ENCODE measurements at places on chromosomes 3 and 15.

DNA sequence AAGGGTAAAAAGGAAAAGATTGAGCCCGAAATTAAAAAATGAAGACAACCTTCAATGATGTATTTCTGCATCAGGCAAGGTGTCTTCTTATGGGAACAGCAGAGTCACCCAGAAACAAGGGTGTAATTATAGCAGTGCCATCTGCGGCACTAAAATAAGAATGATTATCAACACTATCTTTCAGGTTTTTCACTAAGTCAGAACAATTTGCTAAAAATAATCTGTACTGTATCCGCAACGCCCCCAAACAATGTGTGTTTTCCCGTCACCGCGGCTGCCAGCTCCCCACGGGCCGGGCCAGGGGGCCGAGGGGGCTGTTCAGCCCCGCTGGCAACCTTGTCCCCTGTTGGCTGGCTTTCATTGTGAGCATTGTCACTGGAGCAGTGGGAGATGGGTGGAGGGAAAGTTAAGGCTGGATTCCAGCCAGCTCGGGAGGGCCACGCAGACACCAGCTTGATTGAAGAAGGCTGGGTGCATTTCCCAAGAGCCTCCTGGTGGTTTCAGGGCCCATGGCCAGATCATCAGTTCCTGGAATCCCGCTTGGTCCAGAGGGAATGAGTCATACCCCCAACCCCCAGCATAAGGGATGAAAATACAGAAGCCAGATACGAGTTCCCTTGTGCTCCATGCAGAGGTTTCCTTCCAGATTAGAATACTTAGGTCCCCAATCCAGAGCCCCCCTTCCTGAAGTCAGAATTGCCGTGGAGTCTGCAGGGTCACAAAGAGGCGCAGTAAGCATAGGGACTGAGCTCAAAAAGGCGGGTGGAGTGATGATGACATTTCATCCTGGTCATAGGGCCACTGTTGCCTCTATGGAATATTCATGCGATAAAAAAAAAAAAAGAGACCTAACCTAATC, 90.2 kb upstream of the KLF13 start:
- DNase-seq, result peak; percentile 5

GRCh38 chr3:69422751-69423150, 36.9 kb upstream of the FRMD4B start:
- no peak for DNase-seq

DNA sequence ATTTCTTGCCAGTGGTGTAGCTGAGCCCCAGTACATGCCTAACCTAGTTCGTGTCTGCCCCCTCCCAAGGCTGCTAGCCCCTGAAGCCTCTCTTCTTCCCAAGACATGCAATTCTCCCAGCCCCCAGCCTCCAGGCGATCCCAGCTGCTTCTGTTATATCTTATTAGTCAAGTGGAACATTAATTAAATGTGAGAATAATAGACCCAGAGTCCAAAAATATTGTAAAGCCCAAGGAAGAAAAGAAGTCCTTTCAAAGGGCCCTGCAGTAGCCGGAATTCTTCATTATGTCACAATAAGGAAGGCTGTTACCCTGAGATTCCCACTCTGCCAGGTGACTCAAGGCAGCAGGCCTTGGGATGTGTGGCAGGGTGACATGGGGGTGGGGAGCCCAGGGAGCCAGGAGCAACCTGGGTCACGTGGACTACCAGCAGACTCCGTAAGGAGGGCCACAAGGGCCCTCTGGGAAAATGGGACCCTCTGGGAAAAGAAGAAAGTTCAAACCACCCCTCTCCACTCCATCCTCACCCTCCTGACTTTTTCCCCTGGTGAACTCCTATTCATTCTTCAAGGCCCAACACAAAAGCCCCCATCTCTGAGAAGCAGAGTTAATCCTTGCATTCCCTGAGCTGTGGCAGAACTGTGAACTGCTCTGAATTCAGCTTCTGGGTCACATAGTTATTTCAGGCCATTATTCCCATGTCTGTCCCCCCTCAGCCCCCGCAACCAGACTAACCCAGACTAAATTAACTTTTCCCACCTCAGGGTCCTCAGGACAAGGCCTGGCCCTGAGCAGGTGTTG, 21.8 kb upstream of the TRH start:
- DNase-seq, result no peak

- DNase-seq, result no peak
These were observed 1.8 kb downstream of the IGDCC4 start for GRCh38 chr15:65420975-65421359.

- DNase-seq, result no peak
These were observed 84.8 kb downstream of the CPN2 start for GRCh38 chr3:194265996-194266964.

DNA sequence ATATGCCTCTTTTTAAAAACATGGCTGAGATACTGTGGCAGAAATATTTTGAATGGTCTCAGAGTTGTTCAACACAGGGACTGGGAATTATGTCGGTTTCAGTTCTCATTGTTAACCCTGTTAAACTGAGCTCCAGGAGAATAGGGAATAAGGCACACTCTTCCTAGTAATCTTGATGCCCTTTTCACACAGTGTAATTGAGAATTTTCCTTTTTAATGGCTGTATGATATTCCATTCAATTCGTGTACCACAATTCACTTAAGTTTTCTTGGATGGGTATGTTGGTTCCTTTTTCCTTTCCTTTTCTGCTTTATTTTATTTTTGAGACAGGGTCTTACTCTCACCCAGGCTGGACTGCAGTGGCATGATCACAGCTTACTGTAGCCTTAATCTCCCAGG, 33.7 kb upstream of the BCL2L10 start:
- no peak for DNase-seq

GRCh38 chr3:41600616-41601015, 361.3 kb downstream of the ULK4 start:
- DNase-seq, result no peak

DNA sequence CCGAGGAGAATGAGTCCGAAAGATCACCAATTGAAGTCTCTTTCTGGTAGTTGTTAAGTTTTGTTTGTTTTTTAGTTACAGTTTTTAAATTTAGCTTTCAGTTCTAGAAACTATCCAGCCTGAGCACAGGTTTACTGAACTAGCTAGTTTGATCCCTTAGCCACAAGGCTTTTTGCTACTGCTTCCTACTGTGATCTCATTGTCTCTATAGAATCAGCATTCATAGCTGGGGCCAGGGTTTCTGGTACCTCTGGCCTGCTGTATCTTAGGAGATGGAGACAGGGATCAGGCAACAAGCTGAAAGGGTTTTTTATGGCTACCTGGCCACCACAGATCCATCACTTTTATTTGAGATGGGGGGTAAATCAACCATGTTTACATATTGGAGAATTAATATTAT, 37.0 kb downstream of the GOLM2 start:
- no peak for DNase-seq

DNA sequence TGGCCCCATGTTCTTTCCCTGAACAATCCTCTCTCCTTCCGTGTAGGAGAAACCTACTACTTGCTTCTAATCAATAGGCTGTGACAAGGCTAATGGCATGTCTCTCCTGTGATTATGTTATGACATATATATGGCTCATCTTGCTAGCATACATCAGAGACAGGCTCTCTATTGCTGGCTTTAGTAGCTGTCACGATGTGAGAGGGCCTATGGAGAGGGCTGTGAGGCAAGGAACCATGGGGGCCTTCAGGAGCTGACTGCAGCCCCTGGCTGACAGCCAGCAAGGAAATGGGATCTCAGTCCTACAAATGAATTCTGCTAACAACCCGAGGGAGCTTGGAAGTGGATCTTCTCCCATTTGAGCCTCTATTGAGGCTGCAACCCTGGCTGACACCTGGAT, 96.3 kb downstream of the EOMES start:
- no peak for DNase-seq

DNA sequence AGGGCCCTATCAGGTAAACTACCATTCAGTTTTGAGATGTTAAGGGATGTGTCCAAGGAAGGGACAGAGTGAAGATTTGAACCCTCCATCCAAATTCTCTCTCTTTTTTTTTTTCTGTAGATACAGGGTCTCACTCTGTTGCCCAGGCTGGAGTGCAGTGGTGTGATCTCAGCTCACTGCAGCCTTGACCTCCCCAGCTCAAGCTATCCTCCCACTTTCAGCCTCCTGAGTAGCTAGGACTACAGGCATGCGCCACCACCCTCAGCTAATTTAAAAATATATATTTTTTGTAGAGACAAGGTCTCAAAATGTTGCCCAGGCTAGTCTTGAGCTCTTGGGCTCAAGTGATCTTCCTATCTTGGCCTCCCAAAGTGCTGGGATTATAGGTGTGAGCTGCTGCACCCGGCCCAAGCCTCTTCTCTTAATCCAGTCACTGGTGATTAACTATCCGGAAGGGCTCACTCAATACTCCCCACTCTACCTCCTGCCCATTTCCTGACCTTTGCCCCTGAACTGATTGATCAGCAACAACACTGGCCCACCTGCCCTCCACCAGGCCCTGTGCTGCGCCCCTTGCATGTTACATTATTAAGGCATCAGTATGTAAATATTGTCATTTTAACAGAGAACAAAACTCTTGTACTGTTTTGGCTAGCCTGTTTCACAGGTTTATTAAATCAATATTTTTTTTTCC, 164.7 kb downstream of the CTNNB1 start:
- no peak for DNase-seq

- DNase-seq, result no peak
These were observed 189.8 kb upstream of the TBC1D5 start for GRCh38 chr3:17932136-17932771.

GRCh38 chr15:91566141-91566540, 287.4 kb upstream of the SLCO3A1 start:
- DNase-seq, result no peak

GRCh38 chr15:36109943-36110658, 469.3 kb upstream of the CDIN1 start:
- DNase-seq, result no peak

GRCh38 chr3:63847718-63848450, 15.7 kb downstream of the THOC7 start:
- DNase-seq, result no peak

- no peak for DNase-seq
These were observed 57.0 kb downstream of the IQSEC1 start for GRCh38 chr3:13016083-13016720.

DNA sequence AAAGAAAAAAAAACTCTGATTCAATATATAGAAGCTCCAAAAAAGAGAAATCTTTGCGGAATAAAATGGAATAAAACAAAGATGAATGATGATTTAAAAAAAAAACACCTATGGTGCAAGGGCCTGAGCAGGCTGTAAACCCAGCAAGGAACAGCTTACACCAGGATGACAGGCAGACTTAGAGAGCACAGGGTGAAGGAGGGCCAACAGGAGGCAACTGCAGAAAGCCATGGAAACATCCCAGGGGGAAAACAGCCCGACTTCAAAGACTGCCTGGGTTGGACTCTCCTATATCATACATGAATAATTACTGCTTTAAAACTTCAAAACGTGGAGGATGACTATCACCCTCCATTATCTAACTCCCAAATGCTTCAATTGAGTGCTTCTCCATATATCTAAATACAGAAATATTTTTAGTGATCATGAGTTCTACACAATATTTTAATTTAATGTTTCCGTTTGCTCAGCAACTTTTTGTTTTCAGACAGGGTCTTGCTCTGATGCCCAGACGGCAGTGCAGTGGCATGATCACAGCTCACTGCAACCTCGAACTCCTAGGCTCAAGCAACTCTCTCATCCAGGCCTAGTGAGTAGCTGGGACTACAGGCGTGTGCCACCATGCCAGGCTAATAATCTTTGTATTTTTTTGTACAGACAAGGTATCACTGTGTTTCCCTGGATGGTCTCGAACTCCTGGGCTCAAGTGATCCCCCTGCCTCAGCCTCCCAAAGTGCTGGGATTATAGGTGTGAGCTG, 456.2 kb downstream of the TBL1XR1 start:
- DNase-seq, result no peak

DNA sequence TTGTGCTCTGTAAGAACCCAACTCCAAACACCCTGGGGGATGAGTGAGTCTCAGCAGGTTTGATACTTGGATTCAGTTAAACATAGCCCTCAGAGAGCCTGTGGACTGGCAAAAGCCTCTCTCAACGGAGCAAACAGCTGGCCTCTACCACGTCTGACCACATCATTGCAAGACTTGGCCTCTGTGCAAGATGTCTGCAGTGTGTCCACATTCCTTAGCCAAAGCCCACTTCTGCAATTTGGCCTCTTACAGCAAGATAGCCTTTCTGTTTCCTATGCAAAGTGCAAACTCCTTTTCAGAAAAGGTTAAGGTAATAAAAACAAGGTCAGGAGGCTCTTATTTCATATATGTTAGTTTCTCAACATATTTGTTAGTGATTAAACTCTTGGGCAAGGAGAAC, 27.9 kb downstream of the FBN1 start:
- no peak for DNase-seq

GRCh38 chr15:73048624-73049295, 3.5 kb upstream of the NEO1 start:
- DNase-seq, result no peak

DNA sequence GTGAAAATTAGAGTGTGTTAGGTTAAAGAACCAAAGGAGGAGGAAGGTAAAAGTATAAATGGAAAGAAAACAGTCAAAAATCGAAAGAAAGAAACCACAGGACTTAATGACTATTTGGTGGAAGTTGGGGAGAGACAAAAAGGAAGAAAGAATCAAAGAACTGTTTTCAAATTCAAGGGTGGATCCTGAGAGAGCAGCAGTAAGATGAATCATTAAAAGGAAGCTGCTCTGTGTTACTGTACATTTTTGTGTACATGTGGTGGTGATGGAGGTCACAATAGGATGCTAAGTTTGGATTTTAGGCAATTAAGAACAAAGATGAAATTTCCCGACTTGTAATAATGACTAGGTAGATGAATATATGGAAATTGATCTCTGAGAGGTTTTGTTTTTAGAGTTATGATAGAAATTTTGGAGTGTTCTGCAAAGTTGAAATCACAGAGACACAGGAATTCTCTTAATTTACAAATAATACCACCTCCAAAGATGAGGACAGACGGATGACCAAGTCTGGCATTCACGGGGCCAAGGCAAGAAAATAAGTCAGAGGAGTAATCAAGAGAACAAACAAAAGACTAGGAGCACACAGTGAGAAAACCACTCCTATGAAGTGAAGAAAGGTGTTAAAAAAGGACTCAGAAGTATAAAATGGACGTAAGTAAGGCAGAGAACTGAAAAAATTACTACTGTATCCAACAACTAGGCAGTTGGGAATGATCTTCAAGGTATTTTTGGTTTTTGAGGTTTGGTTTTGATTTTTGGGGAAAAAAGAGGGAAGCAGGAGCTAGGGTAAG, 7.1 kb downstream of the DHX36 start:
- DNase-seq, result no peak

DNA sequence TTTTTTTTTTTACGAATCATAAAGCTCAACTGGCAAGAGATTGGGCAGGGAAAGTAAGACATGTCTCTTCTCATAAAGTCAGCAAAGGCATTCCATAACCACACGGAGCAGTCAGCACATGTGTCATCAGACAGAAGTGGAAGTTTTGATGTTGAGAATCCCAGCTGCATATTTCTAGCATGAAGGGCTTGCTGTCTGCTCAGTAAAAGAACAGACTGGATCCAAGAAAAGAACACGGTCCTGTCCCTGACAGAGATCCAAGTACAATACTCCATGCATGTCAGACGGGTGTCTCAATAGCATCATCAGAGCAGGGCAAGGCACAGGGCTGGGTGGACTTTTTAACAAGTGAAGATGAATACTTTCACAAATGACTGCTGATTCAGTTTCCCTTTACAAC, 38.2 kb downstream of the ABI3BP start:
- peak; percentile 86 for DNase-seq

Measured in epithelial cell of prostate (primary cell).